ENCODE measurements at places on chromosomes 3 and 15. TPM values are rescaled to one million over a fixed set of nuclear protein-coding genes. Genes with fewer than 3 reads are reported as not detected.

DNA sequence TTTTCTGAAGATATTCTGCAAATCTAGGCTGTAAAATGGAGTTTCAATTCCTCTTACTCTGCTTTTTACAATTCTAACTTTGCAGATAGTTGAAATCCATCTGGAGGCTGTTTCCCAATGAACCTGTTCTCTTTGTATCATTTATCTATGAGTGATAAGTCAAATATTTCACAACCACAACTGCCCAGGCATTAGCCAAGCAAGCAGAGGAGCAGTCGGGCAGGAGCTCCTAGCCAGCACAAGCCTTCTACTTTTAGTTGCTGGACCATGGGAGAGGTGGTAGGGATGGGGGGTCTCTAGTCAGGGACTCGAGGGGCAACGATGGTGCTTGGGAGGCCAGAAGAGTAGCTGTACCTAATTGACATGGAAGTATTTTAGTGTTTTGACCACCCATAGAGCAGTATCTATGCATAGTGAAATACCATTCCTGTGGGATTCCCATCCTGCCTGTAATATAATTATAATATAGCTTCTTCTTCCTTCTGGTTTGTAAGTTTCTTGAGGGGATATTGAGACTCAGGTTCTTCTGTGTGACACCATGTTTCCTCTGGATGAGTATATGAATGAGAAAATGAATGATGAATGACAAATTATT lies 353.5 kb upstream of the IL12A start:
- no peaks in the 10 kb centered on the region for H3K36me3 ChIP-seq
- no peaks in the 10 kb centered on the region for H3K27me3 ChIP-seq
- H3K4me1 ChIP-seq: peaks cover 32% of the 10 kb centered on the region

SLC22A13 gene
- 0.42 TPM for total RNA-seq

GRCh38 chr3:39473452-39474125 lies 6.1 kb downstream of the MOBP start:
- no peak for DNase-seq
- H3K27me3 ChIP-seq: no peaks in the 10 kb centered on the region
- peak overlapping the region; percentile 36 for H3K27ac ChIP-seq
- H3K4me3 ChIP-seq: no peak overlapping the region

GRCh38 chr3:178263236-178263916 lies 272.9 kb upstream of the KCNMB2 start:
- no peaks in the 10 kb centered on the region for H3K27me3 ChIP-seq
- no peak overlapping the region for H3K4me3 ChIP-seq
- DNase-seq: no peak
- peaks cover 9% of the 10 kb centered on the region for H3K4me1 ChIP-seq
- H3K27ac ChIP-seq: no peak overlapping the region
- no peaks in the 10 kb centered on the region for H3K36me3 ChIP-seq

TMCC1 gene
- 29.3 TPM for total RNA-seq

CHRNA3 gene
- total RNA-seq: 4.4 TPM

GRCh38 chr3:101998256-101998926 lies 149.1 kb downstream of the NFKBIZ start:
- no peaks in the 10 kb centered on the region for H3K36me3 ChIP-seq
- no peaks in the 10 kb centered on the region for H3K4me1 ChIP-seq
